ENCODE measurements at places on chromosomes 3 and 15.

DNA sequence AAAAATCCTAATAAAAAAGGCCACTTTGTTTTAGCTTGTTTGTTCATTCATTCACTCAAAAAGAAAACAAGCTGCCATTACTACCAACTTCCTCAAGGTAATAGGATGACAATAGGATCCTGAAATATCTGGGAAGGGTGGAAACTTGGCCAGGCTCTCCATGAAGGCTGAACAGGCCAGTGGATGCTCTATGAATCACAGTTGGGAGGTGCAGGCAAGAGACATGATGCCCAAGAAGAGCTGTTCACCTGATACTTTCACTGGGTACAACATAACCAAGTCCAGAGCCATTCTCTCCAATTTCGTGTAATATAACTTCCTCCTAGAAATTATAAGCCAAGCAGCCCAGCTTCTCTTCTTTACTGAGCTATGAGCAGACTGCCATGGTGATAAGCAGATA, 37.3 kb downstream of the NMNAT3 start:
- DNase-seq = no peak

GRCh38 chr15:79896131-79896633, 632 bp downstream of the MTHFS start:
- no peak for DNase-seq

GRCh38 chr3:114214542-114215341, 22.6 kb downstream of the ZNF80 start:
- DNase-seq = no peak

- DNase-seq = no peak
Observed at GRCh38 chr3:9214599-9214998, 34.8 kb downstream of the SRGAP3 start.

- no peak for DNase-seq
Observed at GRCh38 chr3:58281069-58281468, 25.0 kb upstream of the RPP14 start.

DNA sequence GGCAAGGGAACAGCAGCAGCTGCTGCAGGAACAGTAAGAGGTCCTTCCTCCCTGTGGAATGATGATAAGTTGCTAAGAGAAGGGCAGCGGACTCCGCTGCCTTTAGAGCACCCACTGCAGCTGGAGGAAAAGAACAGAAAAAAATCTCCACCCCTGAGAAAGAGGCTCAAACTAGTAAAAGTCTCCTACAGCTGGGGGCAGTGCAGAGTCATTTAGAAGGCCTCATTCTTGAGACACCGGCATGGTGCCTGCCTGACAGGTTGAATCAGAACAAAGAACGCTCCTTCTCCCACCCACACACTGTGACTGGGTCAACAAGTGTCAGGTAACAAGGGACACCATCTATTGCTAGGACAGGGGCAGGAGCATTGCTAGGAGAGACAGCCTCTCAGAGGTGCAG, 188.4 kb downstream of the ABHD5 start:
- DNase-seq = peak; percentile 83

GRCh38 chr15:30650012-30650929, 24.3 kb downstream of the ARHGAP11B start:
- no peak for DNase-seq

GRCh38 chr3:176757429-176757828, 439.9 kb downstream of the TBL1XR1 start:
- DNase-seq = no peak

- no peak for DNase-seq
Observed at GRCh38 chr15:62771234-62771633, 271.3 kb upstream of the TPM1 start.

DNA sequence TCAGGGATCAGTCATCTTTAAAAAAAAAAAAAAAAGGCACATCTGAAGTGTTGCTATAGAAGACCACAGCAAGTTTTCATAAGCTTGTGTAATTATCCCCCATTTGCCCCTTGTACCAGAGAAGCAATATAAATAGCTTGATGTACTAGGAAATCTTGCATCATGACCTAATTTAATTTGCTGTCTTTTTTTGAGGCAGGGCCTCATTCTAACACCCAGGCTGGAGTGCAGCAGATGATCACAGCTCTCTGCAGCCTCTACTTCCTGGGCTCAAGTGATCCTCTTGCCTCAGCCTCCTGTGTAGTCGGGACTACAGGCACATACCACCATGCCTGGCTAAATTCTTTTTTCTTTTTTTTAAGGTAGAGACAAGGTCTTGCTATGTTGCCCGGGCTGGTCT, 88.7 kb downstream of the ARIH1 start:
- no peak for DNase-seq

DNA sequence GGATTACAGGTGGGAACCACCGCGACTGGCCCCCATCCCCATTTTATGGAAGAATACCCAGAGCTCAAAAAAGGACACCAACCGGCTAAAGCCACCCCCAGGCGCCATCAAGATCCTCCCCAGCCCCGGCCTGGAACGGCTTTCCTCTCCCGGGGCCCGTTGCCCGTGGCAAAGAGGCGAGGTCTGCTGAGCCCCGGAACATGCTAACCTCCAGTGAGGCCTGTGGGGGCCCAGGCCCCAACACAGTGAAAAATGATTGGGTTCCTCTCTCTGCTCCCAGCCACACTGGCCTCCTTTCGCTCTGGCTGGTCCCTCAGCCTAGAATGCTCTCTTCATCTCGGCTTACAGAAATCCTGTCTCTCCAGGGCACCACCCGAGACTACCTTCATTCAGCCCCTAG, 46.5 kb upstream of the SMAD6 start:
- peak; percentile 68 for DNase-seq

DNA sequence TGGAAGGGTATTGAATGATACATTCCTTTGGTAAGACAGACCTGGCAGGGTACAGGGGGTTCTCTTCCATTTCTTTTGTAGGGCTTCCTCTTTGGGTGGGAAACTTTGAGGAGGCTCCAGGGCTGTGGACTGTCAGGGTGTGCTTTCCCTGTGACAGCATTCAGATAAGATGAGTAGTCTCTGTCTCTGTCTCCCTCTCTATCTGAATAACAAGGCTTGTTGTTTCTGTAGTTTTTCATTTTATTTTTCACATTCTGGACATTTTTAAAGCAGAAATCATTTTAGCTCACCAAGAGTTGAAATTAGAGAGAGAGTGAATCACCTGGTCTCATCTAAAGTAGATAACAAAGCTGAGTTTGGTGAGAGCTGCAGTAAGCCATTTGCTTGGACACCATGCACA, 100.8 kb upstream of the TPM1 start:
- DNase-seq = no peak

GRCh38 chr3:74267131-74267530, 347.3 kb downstream of the CNTN3 start:
- no peak for DNase-seq

- no peak for DNase-seq
Observed at GRCh38 chr3:168612671-168613070, 516.9 kb upstream of the GOLIM4 start.

DNA sequence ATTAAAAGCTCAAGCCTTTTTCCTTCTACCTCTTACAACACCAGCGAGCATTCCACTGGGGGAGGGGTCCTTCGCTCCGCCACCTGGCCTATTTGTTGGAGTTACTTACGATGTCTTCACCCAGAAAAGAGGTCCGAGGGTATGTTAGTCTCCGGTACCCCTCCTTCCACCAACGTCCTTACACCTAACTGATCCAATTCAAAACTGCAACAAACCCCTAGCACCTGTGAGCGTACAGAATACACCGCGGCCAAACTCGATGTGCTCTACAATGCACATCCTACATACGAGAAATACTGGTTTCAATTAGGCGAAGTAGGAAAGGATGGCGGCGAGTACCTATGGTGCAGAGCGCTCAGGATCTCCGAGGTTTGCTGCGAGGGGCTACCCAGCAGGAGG, 944 bp downstream of the SLITRK3 start:
- DNase-seq = peak; percentile 28

DNA sequence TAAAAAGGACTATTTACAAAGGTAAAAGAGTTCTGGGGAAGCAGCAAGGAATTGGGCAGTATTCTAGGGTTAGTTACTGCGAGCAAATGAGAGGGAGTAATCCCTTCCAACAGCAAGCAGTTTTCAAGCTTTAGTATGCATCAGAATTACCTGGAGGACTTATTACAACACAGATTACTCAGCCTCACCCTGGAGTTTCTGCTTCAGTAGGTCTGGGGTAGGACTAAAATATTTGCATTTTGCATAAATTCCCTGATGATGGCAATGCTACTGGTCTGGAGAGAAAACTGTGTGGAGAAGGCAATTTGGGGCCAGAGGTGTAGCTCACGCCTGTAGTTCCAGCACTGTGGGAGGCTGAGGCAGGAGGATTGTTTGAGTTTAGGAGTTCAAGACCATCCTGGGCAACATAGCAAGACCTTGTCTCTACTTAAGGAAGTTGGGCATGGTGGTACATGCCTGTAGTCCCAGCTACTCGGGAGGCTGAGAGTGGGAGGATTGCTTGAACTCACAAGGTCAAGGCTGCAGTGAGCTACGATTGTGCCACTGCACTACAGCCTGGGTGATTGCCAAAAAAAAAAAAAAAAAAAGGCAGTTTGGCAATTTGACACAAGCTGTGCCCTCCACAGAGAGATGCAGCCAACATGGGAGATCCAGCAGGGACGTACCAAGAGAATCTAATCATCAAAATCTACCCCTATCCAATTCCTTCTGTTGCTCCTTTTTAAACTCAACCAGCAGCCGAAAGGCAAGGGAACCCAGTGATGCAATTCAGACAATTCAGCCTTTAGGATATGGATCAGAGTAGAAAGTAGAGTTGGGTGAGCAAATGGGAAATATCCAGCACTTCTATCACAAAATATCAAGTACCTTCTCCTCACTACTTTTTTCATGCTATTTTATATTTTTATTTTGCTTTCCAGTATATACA, 27.1 kb upstream of the AP4E1 start:
- no peak for DNase-seq

GRCh38 chr3:49607105-49607591, 52.9 kb downstream of the BSN start:
- no peak for DNase-seq

- peak; percentile 23 for DNase-seq
Observed at GRCh38 chr3:177906126-177906511, 630.1 kb upstream of the KCNMB2 start.

- DNase-seq = peak; percentile 41
Observed at GRCh38 chr3:124859025-124859424, 28.1 kb downstream of the ITGB5 start.

- no peak for DNase-seq
Observed at GRCh38 chr3:51873876-51874275, 1.5 kb downstream of the IQCF5 start.

GRCh38 chr15:80211976-80212375, 40.0 kb downstream of the CTXND1 start:
- no peak for DNase-seq

DNA sequence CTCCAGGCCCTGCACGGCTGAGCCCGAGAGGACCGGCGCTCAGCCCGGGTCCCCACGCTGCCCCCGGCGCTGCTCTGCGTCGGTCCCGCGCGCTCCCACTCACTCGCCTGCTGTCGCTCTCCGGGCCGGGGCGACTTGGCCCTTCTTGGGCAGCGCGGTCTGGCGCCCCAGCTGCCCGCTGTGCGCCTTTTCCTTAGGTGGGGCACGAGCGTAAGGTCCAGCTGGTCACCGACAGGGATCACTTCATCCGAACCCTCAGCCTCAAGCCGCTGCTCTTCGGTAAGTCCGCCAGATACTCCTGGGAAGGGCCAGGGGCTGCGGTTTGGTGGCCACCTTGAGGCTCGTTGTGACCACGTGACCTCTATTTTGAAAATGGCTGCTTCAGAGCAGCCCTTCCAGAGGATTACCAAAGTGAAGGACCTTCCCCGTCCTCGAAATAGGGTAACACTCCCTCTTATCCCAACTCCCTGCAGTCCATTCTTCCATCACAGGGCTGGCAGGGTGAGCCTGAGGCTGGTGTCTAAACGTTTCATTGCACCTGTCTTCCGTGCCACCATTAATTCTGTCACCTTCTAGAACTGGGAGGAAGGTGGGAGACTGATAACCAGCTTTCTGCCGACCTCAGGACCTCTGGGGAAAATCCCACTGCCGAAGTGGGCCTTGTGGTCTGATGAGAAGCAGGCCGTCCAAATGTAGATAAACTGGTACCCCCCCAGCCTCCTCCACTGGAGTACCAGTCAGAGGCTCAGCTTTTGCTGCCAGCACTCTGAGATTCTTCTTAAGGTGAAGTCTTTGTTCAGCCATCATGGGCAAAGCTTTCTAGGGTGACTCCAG, 812 bp downstream of the P4HTM start:
- peak; percentile 74 for DNase-seq

DNA sequence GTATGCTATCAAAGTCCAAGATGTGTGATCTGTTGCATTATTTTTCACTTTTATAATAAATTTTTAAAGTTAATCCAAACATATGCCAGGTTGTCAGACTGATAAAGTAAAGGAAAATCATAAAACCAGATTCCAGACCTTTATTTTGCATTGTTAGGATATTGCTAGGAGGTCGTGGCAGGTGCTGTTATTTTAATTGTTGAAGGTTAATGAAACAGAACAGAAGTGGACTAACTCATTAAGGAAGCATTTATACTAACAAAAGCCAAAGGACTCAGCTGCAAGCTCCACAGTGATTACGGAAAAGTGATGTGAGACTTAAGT, 63.1 kb downstream of the DCLK3 start:
- no peak for DNase-seq

DNA sequence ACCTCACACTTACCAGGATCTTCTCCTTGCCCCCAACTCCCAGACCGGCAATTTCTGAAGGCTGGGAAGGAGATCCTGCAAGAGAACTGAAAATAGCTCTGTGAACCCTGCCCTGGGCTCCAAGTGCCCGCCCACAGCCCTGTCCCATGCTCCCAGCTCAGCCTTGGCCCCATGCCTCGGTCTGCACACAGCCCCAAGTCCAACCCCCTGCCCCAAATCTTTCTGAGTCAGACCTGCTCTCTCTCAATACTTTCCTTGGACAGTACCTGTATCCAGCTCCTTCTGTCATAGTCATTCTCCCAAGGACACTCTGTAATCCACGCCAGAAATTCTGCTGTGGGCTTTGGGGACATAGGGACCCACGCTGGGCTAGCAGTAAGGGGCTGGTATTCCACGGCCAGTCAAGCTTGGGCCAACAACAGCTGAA, 6.3 kb upstream of the SMAD3 start:
- no peak for DNase-seq

- DNase-seq = peak; percentile 31
Observed at GRCh38 chr3:172057059-172057458, 17.7 kb downstream of the FNDC3B start.

All from H7 (cell line).